ENCODE measurements at places on chromosomes 7 and 10.

DNA sequence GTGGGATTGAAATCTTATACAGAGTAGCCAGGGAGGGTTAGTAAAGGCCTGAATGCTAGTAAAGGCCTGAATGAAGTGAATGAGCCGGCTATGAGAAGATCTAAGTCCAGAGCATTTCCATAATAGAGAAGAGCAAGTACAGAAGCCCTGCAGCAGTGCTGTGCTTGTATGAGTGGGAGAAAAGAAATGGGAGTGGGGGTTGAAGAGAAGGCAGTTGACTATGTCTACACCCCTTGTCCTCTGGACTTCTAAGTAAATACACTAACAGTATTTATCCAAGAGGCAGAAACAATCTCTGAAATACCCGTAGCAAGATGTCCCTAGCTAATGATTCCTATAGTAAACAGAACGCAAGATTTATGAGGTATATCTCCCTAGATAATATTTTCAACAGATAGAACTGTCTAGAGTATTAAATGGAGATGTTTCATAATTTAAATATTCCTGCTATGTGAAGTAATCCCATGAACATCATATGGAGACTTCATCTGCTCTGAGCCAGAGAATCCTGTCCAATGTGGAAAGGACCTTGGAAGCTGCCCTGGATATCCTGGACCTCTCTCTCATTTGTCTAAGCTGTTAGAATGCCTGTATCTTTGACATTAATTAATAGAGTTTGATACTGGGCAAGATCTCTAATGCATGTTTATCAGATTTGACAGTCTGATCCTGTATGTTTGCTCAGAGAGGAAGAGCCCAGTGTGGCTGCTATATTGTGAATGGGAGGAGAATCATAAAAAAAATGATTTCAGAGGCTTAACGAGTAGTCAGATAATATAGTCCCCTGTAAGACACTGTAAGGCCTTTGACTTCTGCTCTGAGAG is 171.6 kb downstream of the LRRN3 start:
- no peak for DNase-seq

- no peak for DNase-seq
These were observed 93.0 kb downstream of the DYNC2I1 start for GRCh38 chr7:158949359-158949758.

GRCh38 chr10:69223028-69223342 is 2.9 kb downstream of the HKDC1 start:
- no peak for DNase-seq

DNA sequence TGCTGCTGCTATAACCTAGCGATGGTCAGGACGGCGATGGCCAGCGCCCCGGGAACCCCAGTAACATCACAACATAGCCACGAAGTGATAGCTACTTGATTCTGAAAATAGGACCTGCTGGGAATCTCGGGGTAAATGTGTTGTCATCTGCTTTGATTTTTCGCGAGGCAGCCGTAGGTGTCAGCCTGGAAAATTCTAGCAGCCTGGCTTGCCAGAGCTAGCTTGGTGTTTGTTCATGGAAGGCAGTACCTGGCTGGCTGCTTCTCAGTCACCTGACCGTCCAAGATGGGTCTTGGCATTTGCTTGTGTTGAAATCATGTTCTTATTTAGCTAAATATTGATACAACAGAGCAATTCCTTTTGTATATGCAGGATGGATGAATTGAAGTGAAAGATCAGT is 82.4 kb upstream of the BTBD16 start:
- DNase-seq: no peak

GRCh38 chr7:128104108-128104742 is 73.0 kb upstream of the LRRC4 start:
- no peak for DNase-seq

DNA sequence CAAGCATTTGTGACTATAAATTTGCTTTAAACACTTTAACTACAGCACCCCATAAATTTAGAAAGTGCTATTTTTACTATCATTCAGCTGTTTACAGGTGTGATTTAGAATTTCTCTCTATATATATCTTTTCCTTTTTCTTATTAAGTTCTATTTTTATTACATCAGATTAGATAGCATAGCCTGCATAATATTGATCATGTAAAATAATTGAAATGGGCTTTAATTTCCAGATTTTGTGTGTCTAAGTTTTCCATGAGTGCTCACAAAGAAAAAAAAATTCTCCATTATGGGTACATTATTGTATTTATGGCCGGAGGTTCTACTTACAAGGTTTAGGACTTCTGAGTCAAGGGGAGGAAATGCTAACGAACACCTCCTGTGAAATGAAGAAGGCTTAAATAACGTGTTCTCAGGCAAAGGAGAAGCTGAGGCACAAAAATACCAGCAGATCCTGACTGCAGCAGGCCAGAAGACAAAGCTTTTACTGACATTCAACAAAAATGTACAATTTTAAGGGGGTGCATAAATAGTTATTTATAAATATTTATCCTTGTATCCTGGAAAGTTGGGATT is 114.2 kb downstream of the RNF133 start:
- DNase-seq: no peak

- DNase-seq: peak; percentile 17
These were observed 1.3 kb upstream of the CDK14 start for GRCh38 chr7:90594751-90595317.

GRCh38 chr10:69215405-69216171 is 4.5 kb upstream of the HKDC1 start:
- no peak for DNase-seq

DNA sequence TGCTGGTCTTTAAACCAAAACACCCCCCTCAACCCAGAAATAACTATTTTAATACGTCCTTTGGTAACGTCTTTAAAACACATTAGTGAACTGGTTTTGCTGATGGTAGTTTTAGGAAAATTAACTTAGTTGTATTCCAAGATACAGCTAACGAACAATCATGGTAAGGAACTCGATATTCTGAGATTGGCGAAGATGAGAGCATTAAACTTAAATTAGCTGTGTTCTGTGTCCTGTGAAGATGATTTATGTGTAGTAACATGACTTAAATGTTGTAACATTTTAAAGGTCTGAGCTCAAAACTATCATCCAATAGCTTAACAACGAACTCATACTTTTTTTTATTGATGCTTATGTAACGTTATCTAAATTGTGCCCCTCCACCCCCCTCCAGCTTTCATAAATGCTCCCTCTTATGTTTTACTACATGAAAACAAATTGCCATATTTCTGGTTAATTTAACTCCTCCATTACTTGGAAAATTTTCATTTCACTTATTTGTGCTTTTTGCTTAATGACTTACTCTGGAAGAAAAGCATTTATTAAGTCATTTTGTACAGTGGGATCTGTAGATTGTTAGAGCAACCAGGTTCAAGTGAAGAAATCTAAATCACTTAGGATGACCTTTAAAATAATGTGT is 1.7 kb downstream of the SDK1 start:
- DNase-seq: no peak

DNA sequence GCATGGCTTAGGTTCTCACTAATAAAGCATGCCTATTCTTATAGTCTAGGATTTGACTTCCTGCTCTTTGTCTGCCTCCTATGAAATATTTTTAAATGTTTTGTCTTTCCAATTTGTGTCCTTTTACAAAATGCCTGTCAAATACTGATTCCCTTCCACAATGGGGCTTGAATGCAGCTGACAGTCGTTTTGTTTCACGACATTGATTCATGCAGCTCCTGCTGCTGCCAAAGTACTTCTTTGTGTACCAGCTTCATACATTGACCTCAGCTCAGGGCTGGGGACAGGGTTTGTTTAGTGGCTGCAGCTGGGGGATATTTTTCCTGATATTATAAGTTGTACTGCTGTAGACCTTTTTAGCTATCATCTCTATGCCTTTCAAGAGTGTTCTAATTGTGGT is 371.9 kb upstream of the CHRM2 start:
- DNase-seq: no peak

- DNase-seq: no peak
These were observed 167.7 kb downstream of the NSUN6 start for GRCh38 chr10:18483516-18484186.

Data from pancreas (tissue), 10 donors.